ENCODE measurements at places on chromosomes 6 and 20.
A peak's percentile ranks its signal among the peaks of the same experiment; 100 is the strongest.

DNA sequence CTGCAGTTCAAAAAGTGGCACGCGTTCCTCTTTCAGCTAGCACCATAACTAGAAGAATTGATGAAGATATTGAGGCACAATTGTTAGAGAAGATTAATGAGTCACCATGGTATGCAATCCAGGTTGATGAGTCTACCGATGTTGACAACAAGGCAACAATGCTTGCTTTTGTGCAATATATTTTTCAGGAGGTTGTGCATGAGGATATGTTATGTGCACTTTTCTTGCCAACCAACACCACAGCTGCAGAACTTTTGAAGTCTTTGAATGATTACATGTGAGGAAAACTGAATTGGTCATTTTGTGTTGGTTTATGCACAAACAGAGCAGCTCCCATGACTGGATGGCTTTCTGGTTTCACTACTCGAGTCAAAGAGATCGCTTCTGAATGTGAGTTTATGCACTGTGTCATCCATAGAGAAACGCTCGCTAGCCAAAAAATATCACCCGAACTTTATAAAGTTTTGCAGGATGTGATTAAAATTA is 129.3 kb upstream of the SLC24A3 start:
- no peak for DNase-seq

DNA sequence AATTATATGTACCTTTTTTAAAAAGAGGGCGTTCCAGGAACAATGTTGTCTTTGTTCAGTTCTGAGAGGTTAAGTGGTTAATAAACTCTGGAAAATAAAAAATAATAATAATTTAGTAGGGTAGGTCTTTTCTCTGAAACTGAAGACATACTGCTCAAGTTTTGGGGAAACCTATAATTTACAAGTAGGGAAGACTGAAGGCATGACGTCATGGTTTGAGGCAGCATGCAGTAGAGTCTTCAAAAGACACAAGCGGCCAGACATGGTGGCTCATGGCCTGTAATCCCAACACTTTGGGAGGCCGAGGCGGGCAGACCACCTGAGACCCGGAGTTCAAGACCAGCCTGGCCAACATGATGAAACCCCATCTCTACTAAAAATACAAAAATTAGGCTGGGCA is 14.0 kb downstream of the STAU1 start:
- DNase-seq, result no peak

- no peak for DNase-seq
These were observed 861.1 kb downstream of the DHX35 start for GRCh38 chr20:39823224-39823623.

DNA sequence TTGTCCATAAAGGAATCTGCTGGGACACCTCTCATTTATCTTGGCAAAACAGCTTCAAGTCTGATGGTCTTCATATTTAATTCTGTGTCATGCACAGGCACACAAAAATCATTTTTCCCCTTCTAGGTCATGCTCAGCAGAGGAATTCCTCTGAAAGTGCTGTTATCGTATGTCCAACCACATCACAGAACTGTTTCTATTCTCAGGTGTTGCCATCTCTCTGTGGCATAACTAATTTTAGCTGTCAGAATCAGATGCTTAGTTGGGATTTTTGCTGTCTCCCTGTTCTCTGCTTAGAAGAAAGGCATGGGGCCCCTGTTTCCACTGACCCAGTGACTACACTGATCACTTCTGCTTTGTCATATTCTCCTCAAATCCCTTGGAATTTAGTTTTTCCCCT is 608.0 kb upstream of the EPHA7 start:
- DNase-seq, result no peak

GRCh38 chr6:88840796-88841539 is 122.5 kb downstream of the RNGTT start:
- DNase-seq, result no peak

GRCh38 chr6:11439017-11439420 is 98.5 kb upstream of the TMEM170B start:
- no peak for DNase-seq

GRCh38 chr6:28380381-28380780 is 19.2 kb downstream of the ZSCAN12 start:
- no peak for DNase-seq

- peak; percentile 44 for DNase-seq
These were observed 2.6 kb downstream of the TFEB start for GRCh38 chr6:41732591-41733359.

DNA sequence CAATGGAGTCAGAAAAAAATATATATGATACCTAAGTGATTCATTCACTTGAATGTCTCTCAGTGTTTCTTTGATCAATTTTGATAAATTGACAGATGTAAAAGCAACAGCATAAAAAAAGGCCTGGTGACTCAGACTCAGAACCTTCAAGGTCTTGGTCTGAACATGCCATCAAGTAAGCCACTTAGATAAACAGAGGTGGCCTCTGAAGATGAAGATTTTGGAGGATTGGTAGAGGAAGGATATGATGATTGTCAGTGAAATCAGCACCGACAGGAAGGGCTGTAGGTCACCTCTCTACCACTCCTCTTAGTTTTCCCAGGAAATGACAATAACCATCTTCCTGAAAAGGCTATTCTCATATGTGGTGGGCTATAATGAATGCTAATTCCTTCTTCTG is 422.8 kb upstream of the EPHA7 start:
- no peak for DNase-seq

GRCh38 chr6:47117314-47117713 is 75.2 kb upstream of the ADGRF1 start:
- DNase-seq, result no peak

- no peak for DNase-seq
These were observed 13.5 kb downstream of the FAM83D start for GRCh38 chr20:38939686-38940085.

- no peak for DNase-seq
These were observed 1.0 kb upstream of the SOX18 start for GRCh38 chr20:64050261-64051032.

DNA sequence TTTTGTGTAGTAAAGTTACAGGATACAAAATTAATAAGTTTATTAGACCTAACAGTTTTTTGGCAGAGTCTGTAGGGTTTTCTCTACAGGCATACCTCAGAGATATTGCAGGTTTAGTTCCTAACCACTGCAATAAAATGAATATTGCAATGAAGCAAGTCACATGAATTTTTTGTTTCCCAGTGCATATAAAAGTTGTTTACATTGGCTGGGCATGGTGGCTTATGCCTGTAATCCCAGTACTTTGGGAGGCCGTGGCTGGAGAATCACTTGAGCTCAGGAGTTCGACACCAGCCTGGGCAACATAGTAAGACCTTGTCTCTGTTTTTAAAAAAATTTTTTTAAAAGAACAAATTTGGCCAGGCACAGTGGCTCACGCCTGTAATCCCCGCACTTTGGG is 16.0 kb downstream of the C6orf52 start:
- DNase-seq, result no peak

GRCh38 chr20:6956056-6956455 is 188.6 kb downstream of the BMP2 start:
- no peak for DNase-seq

DNA sequence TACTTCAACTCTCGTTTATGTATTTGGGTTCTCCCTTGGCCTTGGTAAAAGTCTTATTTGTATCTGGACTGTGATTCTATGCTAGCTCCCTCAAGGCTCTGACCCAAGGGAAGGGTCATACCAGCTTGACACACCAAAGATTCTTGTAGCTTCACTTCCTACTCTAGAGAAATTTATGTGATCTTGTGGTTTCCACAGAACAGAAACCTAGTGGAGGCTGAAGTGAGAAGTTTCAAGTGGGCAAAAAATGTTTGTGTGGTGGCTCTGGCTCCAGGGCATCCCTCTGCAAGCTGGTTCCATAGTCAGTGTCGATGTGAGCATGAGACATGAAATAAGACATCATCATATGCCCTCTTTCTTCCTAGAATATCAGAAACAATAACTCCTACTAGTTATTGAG is 48.1 kb upstream of the TNFRSF21 start:
- no peak for DNase-seq

GRCh38 chr6:136783495-136784270 is 8.6 kb downstream of the MAP3K5 start:
- no peak for DNase-seq

GRCh38 chr6:158703837-158704822 is 54.3 kb downstream of the SYTL3 start:
- DNase-seq, result peak; percentile 60

DNA sequence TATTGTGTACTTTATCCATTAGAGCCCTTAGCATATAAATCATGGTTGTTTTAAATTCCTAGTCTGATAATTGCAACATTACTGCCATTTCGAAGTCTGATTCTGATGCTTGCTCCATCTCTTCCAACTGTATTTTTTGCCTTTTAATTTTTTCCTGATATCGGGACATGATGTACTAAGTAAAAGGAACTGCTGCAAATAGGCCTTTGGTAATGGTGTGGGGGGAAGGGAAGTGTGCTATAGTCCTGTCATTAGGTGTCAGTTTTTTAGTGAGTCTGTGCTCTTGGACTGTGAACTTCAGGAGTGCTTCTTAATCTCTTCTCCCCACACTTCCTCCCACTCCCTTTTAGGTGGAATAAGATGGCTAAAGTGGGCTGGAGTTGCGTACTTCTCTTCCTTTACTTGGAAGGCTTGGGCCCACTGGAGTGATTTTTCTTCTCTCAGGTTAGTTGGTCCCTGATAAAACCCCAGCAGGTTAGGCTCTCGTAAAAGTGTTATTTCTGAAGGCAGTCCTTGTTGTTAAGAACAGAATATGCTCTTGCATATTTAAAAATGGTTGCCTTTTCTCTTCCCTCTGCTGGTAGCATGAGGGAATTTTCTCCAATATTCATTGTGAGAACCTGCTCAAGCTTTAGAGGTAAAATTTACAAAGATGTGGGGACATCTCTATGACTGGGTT is 18.1 kb downstream of the STXBP5 start:
- no peak for DNase-seq

GRCh38 chr6:128482642-128483041 is 37.8 kb downstream of the PTPRK start:
- no peak for DNase-seq

DNA sequence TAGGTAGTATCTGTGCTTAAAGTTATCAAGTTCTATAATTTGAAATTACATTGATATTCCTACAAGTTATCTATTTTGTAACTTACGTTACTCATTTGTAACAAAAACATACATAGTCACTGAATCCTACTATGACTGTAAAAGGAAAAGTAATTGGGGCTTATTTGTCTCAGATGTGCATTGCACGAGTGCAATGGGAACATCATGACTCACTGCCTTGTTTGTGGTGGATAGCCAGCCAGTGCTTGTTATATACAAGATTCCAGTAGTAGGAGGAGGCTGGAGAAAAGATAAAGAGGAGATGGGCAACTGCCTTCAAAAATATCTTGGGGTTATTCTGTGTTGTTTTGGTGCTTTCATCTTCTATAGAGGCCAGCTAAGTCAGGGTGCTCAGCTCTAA is 164.1 kb downstream of the RNF144B start:
- DNase-seq, result no peak

DNA sequence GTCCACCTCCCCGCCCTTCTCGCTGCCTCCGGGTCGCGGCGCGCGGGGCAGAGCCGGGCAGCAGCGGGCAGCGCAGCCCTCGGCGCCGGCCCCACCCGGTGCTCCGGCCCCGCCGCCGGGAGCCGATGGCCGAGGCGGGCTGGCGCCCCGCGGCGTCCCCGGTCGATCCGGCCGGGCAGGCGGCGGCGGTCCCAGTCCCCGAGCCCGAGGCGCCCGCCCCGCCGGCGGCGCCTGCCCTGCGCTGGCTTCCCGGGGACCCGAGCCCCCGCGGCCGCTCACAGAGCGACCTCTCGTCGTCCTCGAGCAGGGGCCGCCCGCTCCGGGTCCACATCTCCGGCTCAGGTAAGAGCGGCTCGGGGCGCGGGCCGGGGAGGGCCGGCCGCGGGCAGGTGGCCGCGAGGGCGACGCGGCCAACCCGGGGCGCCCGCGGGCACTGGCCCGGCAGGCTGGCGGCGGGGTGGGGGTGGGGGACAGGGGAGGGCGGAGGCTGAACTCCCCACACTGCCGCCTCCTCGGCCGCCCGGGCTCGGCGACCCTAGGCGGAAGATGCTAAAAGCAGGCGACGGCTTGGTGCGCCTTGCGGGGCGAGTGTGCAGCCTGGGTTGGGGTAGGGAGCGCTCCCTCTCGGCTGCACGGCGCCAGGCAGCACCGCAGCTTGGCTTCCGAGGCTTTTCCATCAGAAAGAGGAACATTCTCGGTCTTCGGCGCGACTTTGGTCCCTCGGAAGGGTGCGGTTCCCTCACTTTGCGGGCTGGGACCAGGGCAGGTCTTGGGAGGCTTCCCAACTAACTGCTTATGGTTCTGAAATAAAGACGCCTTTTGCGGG is 25.6 kb upstream of the FUCA2 start:
- peak; percentile 20 for DNase-seq

GRCh38 chr20:3887876-3888620 is 1.1 kb upstream of the PANK2 start:
- DNase-seq, result no peak

DNA sequence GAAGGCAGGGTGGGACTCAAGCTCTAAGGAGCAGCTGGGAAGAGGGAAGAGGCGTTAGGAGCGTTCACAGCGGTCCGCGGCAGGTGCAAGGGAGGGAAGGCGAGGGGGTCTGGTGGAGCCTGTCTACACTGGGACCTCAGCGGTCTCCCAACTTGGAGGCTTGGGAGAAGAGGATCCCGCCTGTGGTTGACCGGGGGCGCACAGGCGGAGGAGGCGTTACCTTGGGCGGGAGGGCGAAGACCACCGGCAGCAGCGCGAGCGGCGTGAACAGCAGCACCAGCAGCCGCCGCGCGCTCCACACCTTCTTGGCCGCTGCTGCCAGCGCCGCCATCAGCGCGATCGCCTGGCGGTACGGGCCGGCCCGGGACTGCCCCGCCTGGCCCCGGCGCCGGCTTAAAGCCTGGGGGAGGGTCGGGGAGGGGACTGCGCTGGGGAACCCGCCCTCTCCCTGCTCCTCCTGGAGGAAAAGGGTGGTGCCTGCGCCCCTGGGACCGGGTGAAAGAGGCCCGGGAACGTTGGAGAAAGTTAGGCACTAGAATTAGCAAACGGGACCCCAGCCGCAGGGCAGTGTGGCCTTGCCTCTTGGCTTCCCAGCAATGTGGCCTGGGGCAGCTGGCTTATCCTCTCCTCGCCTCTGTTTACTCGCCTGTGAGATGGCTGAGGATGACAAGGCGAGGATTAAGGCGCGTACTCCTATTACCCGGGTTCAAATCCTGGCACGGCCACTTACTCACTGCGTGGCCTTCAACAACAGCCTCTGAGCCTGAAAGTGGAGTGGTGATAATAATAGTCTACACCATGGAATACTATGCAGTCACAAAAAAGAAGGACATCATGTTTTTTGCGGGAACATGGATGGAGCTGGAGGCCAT is at the start of gene SLC13A3:
Gene SLC13A3 (minus strand): TSS at position 369 of the 872 bp plus-strand sequence. CDS start 38 bp downstream, at position 331.
- DNase-seq, result no peak

GRCh38 chr6:15386110-15386755 is 140.4 kb downstream of the JARID2 start:
- DNase-seq, result no peak

GRCh38 chr6:112879920-112880413 is 532.8 kb downstream of the RFPL4B start:
- no peak for DNase-seq
